ENCODE measurements at places on chromosomes 12 and 14. TPM values are rescaled to one million over a fixed set of nuclear protein-coding genes. Genes with fewer than 3 reads are reported as not detected.

DNA sequence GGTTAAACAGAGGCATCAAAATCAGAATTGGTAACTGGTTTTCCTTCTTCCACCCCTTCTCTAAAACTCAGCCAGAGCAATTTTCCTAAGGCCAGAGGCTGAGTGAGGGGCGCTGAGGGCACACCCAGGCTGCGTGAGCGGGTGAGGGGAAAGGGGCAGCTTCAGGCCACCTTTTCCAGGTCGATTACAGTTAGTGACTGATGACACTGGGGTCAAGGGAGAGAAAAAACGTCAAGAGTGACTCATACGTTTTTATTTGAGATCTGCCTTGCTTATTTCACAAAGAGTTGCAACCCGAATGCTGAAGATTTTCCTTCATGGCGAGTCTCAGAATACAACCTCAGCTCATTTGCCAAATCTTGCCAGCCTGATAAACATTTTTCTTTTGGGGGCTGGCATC lies 46.7 kb upstream of the EVL start:
- DNase-seq: peak; percentile 50
- no peaks in the 10 kb centered on the region for H3K27me3 ChIP-seq
- no peak overlapping the region for H3K27ac ChIP-seq
- H3K36me3 ChIP-seq: no peaks in the 10 kb centered on the region
- H3K4me3 ChIP-seq: no peak overlapping the region

- no peak overlapping the region for H3K27ac ChIP-seq
- H3K4me1 ChIP-seq: no peaks in the 10 kb centered on the region
- H3K27me3 ChIP-seq: no peaks in the 10 kb centered on the region
- no peak overlapping the region for H3K4me3 ChIP-seq
These were observed 991.4 kb downstream of the NRXN3 start for GRCh38 chr14:79161571-79161970.

DNA sequence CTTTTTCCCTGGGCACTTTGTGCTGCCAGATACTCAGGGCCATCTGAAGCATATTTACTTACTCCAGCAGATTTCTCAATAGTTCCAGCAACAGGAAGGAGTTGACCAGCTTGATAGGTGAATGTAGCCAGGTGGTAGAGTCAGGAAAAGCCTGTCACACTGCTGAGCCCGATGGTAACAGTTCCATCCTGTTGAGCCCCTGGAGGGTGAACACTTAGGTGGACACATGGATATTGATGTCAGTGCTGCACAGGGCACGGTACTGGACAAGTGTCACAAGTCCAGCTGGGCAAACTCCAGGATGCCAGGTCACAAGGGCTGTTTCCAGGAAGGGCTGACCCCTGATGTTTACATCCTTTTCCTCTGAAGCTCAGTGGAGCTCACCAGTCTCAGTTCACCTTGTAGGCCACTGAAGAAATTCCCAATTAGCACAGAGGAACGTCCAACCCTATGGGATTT lies 2.3 kb upstream of the SMOC1 start:
- peaks cover 12% of the 10 kb centered on the region for H3K4me1 ChIP-seq
- no peak overlapping the region for H3K4me3 ChIP-seq
- H3K27me3 ChIP-seq: peaks cover 6% of the 10 kb centered on the region
- no peak for DNase-seq

- H3K36me3 ChIP-seq: no peaks in the 10 kb centered on the region
- DNase-seq: no peak
- H3K27me3 ChIP-seq: peaks cover 27% of the 10 kb centered on the region
- H3K4me1 ChIP-seq: peaks cover 5% of the 10 kb centered on the region
These were observed 4.9 kb upstream of the KRT5 start for GRCh38 chr12:52524898-52525591.

The TRPV4 gene
- 3.2 TPM for total RNA-seq

The HVCN1 gene
- 2.9 TPM for total RNA-seq

The BCAT1 gene
- total RNA-seq: 239 TPM

The C3AR1 gene
- 0.72 TPM for total RNA-seq

Data from osteoblast (primary cell).